Umbilical cord (tissue), 2 donors: ENCODE measurements at places on chromosomes 7 and 10. TPM values are rescaled to one million over a fixed set of nuclear protein-coding genes. Genes with fewer than 3 reads are reported as not detected.
A peak's percentile ranks its signal among the peaks of the same experiment; 100 is the strongest.

DNA sequence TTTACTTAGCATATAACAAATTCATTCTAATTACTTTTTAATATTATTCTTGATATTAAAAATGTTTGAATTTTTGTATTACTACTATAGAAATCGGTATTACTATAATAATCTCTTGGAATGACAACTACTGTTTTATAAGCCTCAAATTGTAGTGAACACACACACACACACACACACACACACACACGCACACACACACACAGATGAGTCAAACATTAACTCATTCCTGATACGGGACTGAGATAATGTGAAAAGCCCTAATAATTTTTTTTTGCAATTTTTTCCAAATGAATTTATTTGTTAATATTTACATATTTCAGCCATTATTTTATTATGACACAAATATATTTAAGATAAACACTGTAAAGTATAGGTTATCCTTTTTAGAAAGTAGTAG is 951.2 kb upstream of the PHF14 start:
- no peak for DNase-seq

Gene BMPER
- 83.3 TPM for total RNA-seq

Gene BAIAP2L1
- total RNA-seq: 1.2 TPM

DNA sequence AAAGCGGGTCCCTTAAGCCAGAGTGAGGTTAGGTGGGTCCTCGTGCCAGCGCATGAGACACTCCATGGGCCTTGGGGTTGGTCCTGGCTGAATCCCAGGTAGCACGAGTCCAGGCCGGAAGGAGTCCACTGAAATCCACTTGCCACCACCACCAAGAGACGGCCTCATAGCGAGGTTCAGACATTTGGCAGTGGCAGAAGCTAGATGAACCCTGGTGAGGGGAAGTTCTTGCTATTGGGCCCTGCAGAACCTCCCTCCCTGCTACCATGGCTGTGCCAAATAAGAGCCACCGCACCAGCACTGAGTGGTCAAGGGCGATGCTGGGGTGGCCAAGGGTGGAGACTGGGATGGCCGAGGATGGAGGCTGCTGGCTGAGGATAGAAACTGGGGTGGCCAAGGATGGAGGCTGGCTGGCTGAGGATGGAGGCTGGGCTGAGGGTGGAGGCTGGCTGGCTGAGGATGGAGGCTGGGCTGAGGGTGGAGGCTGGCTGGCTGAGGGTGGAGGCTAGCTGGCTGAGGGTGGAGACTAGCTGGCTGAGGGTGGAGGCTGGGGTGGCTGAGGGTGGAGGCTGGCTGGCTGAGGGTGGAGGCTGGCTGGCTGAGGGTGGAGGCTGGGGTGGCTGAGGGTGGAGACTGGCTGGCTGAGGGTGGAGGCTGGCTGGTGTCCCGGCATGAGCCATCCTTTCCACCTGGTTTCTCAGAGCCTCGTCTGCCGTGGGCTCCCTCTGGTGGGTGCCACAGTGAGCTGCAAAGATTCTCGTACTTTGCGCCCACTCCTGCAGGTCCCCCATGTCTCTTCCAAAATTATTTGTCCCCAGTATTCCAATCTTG is 88.2 kb downstream of the ELFN1 start:
- DNase-seq: no peak

Gene RNF32
- total RNA-seq: not detected

DNA sequence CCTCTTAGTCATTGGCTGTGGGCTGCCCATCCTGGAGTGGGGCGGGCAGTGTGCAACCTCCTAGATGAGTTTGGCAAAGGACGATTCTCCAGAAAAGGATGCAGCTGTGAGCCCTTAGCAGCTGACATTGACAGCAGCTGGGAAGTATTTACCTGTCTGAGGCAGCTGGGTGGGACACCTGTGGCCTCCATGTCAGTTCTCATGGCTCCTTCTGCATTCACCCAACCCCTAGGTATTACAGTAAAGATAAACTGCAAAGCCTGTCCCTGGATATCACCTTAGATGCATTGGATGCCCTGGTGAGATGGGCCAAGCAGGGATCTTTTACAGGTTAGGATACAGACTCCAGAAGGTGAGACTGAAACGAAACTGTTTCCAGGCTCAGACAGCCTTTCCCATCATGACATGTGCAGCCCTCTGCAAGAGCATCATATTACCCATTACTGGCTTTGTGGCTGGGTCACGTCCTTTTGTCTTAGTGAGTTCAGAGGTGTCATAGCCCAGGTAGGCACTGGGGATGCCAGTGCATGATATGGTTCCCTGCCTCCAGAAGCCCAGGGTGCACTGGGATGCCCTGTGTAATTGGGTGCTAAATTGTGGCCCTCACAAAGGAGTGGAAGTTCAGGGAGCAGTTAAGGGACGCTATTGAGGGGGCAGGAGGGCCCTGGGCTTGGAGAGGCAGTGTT is 28.9 kb downstream of the MINDY4 start:
- no peak for DNase-seq

GRCh38 chr7:93889261-93889660 is 1.3 kb downstream of the TFPI2 start:
- DNase-seq: no peak

Gene RTKN2
- 5.1 TPM for total RNA-seq

Gene OR6B1
- total RNA-seq: 4.3 TPM

Gene KLF14
- 0.48 TPM for total RNA-seq

DNA sequence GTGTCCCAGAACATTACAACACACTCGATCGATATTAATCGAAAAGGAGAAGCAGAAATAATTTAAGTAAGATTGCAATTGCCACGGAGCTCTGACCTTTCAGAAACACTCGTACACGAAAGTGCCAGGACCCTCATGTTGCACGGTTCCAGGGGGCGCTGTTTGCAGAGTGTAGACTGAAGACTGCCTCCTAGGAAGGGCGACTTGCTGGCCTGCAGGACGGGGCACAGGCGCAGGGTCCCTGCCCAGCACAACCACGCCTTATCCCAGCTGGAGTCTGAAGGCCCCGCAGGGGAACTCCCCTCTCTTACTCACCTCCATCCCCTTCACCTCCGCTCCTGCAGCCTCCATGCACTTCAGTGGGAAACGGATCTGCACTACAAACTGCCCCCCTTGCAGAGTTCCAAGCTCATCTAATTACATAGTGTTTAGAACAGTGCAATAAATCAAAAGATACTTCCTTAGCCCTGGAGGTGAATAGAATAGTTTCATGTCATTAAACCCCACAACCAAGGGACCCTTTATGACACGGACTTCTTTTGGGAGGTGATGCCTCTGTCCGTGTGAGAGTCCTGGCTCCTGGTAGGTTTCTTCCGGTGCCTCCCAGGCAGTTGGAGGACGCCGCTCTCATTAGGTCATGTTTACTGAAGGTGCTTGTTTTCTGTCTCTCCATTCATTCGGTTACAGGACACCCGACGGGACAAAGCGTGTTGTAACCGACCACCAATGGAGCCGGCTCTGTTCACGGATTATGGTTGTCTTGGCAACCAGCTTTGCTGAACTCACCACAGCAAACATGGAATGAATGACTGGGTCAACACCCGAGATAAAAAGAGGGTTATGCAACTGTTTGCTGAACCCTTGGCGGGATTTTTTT is 262.2 kb downstream of the BAMBI start:
- peak; percentile 92 for DNase-seq

GRCh38 chr10:16811292-16811691 is 5.9 kb downstream of the RSU1 start:
- no peak for DNase-seq

DNA sequence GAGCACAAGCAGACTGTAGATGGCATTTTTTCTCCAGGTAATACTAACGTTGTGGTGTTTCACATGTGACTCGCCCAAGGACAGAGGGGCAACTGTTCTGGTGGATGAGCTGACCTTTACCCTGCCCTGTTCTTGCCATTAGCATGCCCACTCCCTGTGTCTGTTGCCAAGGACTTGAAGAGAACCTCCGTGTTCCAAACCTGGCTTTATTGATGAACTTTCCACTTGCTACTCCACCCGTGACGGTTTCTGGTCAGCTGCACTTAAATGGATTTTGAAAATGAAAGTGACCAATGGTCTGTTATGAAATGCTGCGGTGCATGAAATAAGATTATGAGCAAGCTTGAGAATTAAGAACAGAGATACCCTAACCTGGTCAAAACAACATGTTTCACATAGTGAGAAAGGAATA is 30.4 kb downstream of the LRRC4 start:
- no peak for DNase-seq

- DNase-seq: no peak
These were observed 112.0 kb downstream of the GRK5 start for GRCh38 chr10:119319161-119319919.

GRCh38 chr7:138258197-138258559 is 181.9 kb downstream of the AKR1D1 start:
- DNase-seq: peak; percentile 86

- DNase-seq: no peak
These were observed 12.1 kb upstream of the KPNA7 start for GRCh38 chr7:99219985-99220384.

- peak; percentile 86 for DNase-seq
These were observed 113.7 kb downstream of the CDK14 start for GRCh38 chr7:90709501-90710465.

DNA sequence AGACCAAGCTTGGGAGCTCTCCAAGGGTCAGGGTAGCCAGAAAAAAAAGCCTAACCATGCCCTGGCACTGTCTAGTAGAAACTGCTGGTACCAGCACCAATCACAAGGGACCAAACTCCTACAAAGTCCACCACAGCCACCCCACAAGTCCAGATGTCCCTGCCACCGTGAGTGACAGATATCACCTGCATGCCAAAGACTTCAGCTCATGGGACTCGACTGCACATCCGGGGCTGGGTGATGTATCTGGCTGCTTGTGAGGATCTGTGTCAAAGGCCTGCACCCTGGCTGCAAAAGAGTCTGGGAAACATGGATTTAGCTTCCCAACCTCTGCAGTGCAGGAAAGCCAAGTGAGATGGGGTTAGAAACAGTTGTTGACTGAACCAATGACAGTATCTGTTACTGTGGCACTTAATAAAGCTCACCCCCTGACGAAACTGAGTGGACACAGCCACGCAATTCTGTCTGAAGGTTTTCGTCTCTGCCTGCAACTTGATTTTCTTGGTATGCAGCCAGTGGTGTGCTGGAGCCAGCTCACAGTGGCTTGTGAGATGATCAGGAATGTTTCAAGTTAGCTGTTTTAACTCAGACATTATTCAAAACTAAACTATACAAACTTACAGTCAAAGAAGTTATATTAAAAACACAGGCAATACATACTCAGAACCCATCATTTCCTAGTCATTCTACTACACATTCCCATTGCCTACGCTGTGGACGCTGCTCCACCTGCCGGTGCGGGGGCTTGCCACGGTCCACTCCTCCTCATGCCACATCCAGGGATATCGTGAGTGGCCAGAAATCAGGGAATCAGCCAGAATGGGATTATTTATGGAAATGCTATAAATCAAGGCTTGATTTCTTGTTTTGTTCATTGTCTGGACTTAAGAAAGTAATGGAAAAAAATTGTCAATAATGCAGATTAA is 9.2 kb downstream of the ZNF488 start:
- peak; percentile 76 for DNase-seq

DNA sequence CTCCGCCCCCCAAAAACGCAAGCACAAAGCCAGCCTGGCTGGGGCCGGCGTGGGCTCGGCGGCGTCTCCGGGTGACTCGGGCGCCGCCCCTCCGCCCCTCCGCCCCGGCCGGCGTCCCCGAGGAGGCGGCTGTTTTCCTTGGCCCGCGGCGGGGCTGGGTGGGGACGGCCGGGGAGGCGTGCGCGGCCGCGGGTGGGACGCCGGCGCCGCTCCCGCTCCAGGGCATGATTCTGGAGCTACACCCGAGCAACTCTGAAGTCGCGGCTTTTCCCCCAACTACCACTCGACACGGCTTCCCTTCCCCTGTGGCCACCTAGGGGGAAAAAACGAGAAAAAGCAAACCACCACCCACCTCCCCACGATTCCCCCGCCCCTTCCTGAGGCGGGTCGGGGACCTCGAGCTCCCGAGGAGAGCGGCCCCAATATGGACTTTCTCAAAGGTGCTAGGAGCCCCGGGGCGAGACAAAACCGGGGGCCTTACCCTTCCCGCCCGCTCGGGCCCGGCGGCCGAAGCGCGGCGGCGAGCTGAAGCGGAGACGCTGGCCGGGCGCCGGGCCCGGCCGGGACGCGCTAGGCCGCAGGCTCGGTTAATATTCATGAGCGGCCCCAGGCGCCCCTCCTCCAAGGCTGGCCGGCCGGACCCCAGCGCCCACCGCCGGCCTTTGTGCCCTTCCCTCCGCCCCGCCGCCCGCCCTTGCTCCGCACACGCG is 856 bp downstream of the ARHGAP21 start:
- peak; percentile 72 for DNase-seq

DNA sequence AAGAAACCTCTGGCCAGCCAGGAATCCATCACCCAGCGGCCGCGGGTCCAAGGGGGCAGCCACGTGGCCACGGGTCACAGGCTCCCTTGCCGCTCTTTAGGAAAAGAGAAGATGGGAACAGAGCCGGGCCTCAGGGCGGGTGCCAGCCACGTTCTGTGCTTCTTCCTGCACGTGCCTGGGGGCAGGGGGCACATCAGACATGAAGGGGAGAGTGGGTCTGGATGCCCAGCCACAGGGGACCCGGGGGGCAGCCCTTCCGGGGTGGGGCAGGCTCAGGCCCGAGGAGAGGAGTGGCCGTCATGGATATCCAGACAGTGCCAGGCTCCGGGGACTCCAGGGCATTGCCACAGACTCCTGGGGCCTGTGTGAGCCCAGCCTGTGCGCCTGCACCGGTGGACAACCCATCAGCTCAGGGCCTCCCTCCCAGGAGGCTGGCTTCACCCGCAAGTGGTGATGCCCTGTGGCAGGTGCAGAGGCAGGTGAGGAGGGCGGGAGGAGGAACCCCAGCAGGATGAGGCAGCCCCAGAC is 31.0 kb upstream of the ADGRA1 start:
- DNase-seq: no peak

Gene IMMP2L
- 31.1 TPM for total RNA-seq

DNA sequence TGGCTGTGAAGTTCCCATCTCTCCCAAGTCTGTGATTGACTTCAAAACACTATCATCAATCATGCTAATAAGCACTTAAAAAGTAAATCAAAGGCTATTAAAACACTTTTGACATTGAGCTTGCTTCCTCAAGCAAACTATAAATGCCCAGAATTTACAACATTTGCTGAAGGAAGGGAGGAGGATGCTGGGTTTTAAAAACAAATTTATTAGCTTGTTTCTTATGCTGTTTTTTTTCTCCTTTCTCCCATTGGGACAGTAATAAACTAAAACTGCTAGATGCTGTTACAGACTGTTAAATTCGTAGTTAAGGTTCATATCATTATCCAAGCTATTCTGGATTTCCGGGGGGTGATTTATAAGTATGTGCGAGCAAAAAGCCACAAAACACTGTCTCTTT is 250.5 kb downstream of the SORCS1 start:
- no peak for DNase-seq

DNA sequence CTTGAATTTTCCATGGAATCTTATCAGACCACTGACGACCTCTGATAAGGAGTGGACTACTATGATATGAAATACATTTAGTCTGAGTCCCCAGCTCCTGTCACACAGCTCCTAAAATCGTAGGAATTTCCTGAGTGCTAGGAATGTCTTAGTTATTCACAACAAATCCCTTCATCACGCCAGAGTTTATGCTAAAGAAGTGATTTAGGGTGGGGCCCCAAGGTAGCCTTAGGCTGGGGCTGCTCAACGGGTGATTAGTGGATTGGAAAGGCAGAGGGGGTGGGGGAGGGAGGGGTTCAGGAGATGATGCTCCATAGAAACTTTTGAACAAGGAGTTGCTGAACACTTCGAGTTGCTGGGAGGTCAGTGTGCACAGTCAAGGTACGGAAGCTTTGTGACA is 7.0 kb upstream of the TET1 start:
- no peak for DNase-seq
